ENCODE measurements at places on chromosomes 2 and 18. TPM values are rescaled to one million over a fixed set of nuclear protein-coding genes. Genes with fewer than 3 reads are reported as not detected.

The IL1R1 gene
- 53.7 TPM for total RNA-seq

The TUBA4A gene
- 19.7 TPM for total RNA-seq

The NXPH2 gene
- not detected for total RNA-seq

The C2orf78 gene
- total RNA-seq = not detected

The AFF3 gene
- total RNA-seq = 113 TPM

The NT5DC4 gene
- total RNA-seq = not detected

The CCDC74B gene
- total RNA-seq = 3.0 TPM
